ENCODE measurements at places on chromosomes 5 and 9. TPM values are rescaled to one million over a fixed set of nuclear protein-coding genes. Genes with fewer than 3 reads are reported as not detected.

Gene ARSI
- total RNA-seq = 6.3 TPM

Gene RABL6
- total RNA-seq = 46.9 TPM

DNA sequence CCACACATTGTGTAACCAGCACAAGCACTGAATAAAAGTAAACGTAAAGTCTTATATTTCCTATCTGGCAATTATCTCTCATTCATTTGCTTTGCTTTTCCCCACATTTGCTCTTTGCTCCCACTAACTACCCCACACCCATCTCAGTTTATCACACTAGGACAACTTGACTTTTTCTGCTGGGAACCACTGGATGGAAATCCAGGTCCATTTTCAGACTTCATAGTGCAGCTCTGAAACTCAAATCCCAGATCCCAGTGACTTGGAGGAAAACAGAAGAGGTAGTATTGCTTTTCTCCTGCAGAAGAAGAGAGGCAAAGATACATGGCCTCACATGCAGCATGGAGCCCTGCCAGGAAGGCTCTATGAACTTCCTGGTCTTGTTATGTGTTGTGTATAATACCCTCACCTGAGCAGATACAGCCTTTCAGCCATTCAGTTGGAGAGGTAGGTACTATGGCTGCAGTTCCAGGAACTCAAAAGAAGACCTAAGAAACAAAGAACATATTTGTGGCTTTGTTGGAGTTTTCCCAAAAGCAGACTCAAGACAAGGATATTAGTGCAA, 90.0 kb upstream of the NIPBL start:
- DNase-seq = no peak

Gene PLAC8L1
- not detected for total RNA-seq

- no peak for DNase-seq
Observed at GRCh38 chr5:37836592-37837413, 3.0 kb downstream of the GDNF start.

DNA sequence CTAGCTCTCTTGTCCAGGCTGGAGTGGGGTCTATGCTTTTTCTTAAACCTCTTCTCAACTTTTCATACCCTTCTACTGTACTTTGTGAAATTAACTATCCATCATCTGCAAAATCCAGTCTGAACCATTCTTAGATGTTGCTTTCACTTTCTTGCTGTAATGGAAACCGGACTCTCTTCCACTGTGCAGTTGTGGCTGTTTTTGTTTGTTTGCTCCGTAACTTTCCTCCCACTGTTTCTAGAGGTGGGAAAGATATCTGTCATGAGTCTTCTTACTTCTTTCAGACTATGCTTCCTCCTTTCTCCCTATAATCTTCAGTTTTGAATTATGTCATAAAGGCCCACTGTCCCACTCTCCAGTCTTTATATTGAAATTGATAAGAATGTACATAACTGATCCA, 6.5 kb downstream of the TNPO1 start:
- DNase-seq = no peak

- DNase-seq = no peak
Observed at GRCh38 chr5:41875121-41875520, 4.9 kb upstream of the OXCT1 start.

Gene CYSRT1
- total RNA-seq = not detected

Gene ROR2
- total RNA-seq = 3.0 TPM

- no peak for DNase-seq
Observed at GRCh38 chr5:134048864-134049263, 44.1 kb upstream of the VDAC1 start.

GRCh38 chr5:440401-441201, 2.4 kb upstream of the EXOC3 start:
- peak; percentile 48 for DNase-seq

DNA sequence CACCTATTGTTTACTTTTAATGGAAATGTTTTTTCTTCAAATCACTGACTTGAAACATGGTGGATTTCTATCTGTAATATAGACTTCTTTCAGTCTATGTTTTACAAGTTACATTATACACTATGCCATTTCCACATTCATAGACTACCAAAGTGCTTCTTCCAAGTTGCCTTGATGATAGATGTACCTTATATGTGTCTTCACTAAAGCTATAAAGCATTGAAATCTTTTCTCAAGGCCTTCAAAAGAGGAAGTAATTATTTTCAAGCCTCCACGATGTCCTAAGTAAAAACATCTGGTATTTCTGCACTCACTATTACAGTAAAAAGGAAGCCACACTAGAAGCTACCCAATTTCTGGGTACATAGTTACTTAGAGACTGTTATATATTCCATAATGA, 113.3 kb downstream of the FGF10 start:
- no peak for DNase-seq

DNA sequence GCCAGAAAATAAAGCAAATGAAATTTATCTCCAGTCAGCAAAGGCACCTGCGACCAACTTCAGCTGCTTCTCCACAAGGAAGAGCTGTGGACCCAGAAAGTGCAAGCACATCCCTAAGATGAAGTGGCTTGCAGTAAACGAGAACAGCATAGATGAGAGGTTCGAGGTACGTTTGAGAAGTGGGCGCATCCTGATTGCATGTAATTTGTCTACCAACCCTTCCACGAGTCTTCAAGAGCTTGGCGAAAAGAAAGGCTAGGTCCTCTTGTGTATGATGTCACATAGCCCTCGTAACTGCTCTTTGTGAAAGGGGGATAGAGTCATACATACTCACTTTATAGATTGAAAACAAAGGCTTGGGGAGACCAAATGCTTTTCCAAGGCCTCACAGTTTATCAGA, 6.0 kb upstream of the LCP2 start:
- no peak for DNase-seq

Measured in sciatic nerve (tissue), 2 donors.